ENCODE measurements at places on chromosomes 5 and 9. TPM values are rescaled to one million over a fixed set of nuclear protein-coding genes. Genes with fewer than 3 reads are reported as not detected.

- H3K27me3 ChIP-seq, result peaks cover 32% of the 10 kb centered on the region
- H3K4me1 ChIP-seq, result no peaks in the 10 kb centered on the region
- H3K27ac ChIP-seq, result no peak overlapping the region
Measured at GRCh38 chr5:96447949-96448348, 14.9 kb upstream of the PCSK1 start.

HNRNPK gene
- total RNA-seq, result 671 TPM

PCDHB3 gene
- total RNA-seq, result not detected

KCNV2 gene
- not detected for total RNA-seq

HK3 gene
- 0.22 TPM for total RNA-seq

PFDN1 gene
- 60.8 TPM for total RNA-seq

- no peak for DNase-seq
- no peak overlapping the region for H3K4me3 ChIP-seq
Measured at GRCh38 chr5:43543434-43543833, 13.4 kb downstream of the PAIP1 start.

SPINK7 gene
- not detected for total RNA-seq

RNF44 gene
- total RNA-seq, result 137 TPM

C9orf153 gene
- 0.35 TPM for total RNA-seq

DNA sequence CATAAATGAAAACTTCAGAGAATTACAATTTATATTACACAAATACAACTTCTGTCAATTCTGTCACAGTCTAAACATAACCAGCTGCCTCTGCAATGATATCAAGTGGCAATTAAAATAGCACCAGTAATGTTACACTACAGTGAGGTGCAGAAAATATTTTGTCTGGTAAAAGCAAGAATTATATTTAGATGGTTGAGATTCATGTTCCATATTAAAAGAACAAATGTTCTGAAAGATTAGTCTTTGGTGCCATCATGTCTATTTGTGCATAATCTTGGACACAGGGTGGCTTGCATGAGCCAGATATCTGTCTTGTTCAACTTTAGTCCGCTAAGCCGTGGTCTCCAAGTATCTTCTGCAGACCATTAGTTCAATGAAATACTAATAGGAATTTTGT is 29.0 kb upstream of the PRR16 start:
- H3K4me1 ChIP-seq, result no peaks in the 10 kb centered on the region
- no peaks in the 10 kb centered on the region for H3K27me3 ChIP-seq
- no peak for DNase-seq
- no peaks in the 10 kb centered on the region for H3K36me3 ChIP-seq

- H3K36me3 ChIP-seq, result no peaks in the 10 kb centered on the region
- DNase-seq, result no peak
- no peak overlapping the region for H3K27ac ChIP-seq
- no peaks in the 10 kb centered on the region for H3K4me1 ChIP-seq
- H3K4me3 ChIP-seq, result no peak overlapping the region
- H3K27me3 ChIP-seq, result no peaks in the 10 kb centered on the region
Measured at GRCh38 chr9:38195737-38196161, 126.7 kb upstream of the SHB start.

NPDC1 gene
- 41.4 TPM for total RNA-seq

GRCh38 chr5:135690466-135690865 is 111.7 kb upstream of the CXCL14 start:
- no peak overlapping the region for H3K4me3 ChIP-seq
- H3K27ac ChIP-seq, result no peak overlapping the region
- no peaks in the 10 kb centered on the region for H3K4me1 ChIP-seq
- H3K36me3 ChIP-seq, result no peaks in the 10 kb centered on the region
- no peak for DNase-seq

- no peaks in the 10 kb centered on the region for H3K27me3 ChIP-seq
- no peak overlapping the region for H3K4me3 ChIP-seq
- DNase-seq, result peak; percentile 80
- H3K36me3 ChIP-seq, result peaks cover 31% of the 10 kb centered on the region
- H3K4me1 ChIP-seq, result peaks cover 31% of the 10 kb centered on the region
- no peak overlapping the region for H3K27ac ChIP-seq
Measured at GRCh38 chr9:4987961-4988421, 2.9 kb downstream of the JAK2 start.

DNA sequence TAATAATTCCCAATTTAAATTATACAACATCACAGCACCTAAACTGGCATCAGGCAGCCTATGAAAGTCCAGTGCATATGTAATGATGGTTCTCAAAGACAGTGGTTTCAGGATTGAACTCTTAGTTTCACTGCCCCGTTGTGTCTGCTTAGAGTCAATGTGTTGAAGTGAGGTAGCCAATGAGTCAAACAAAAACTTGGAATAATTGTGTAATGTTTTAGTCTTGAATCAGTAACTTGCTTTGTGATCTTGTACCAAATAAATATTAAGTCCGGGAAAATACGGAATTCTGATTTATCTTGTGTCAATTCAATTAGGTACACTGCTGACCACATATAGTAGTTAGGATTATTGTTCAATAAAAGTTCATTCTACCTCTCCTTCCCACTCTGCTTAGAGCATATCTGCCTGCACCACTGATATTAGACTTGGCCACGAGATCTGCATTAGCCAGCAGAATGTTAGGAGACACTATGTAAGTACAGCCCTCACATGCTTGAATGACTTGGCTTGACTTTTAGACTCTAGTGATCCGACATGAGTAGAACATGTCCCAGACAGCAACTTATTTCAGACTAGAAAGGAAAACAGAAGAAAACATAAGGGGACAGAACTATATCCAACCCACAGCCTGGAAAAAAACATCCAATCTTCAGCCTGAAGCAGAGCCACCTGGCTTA is 441.5 kb upstream of the PTGER4 start:
- no peak for DNase-seq
- H3K36me3 ChIP-seq, result no peaks in the 10 kb centered on the region
- no peak overlapping the region for H3K27ac ChIP-seq

DNA sequence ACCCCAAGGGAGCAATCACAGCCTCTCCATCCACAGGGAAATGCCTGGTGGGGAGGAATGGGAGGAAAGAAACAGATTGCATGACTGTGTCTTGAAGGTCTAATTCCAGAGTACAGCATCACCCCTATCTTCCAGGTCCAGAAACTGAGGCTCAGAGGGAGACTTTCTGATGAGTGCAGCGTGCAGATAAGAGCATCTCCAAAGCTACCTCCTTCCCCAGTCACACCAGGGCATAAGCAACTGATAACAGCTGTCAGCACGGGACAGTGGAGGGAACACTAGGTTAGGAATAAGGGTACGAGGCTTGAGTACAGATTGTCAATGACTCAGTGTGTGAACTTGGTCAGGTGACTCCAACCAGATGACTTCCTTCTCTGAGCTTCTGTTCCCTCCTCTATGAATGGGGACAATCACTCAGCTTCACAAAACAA is 126.9 kb downstream of the KCNIP1 start:
- H3K36me3 ChIP-seq, result no peaks in the 10 kb centered on the region
- H3K4me1 ChIP-seq, result peaks cover 14% of the 10 kb centered on the region
- no peak for DNase-seq

DNA sequence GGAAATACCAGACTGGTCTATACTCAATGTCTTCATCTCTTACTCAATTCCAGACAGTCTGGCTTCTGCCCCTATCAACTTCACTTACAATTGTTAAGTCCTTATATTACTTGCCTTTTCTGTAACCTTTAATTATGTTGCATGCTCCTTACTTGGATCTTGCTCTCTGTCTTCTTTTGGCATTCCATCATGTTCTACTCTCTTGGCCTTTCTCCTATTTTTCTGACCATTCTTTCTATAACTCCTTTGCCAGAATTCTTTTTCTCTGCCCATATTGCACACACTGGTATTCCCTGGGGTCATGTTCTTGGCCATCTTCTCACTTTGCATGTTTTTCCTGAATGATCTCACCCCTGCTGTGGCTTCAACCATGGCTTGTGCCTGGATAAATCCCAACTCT is 209.8 kb upstream of the ZNF462 start:
- H3K4me1 ChIP-seq, result no peaks in the 10 kb centered on the region
- H3K4me3 ChIP-seq, result no peak overlapping the region
- no peak for DNase-seq
- no peaks in the 10 kb centered on the region for H3K36me3 ChIP-seq
- H3K27ac ChIP-seq, result no peak overlapping the region
- no peaks in the 10 kb centered on the region for H3K27me3 ChIP-seq

DNA sequence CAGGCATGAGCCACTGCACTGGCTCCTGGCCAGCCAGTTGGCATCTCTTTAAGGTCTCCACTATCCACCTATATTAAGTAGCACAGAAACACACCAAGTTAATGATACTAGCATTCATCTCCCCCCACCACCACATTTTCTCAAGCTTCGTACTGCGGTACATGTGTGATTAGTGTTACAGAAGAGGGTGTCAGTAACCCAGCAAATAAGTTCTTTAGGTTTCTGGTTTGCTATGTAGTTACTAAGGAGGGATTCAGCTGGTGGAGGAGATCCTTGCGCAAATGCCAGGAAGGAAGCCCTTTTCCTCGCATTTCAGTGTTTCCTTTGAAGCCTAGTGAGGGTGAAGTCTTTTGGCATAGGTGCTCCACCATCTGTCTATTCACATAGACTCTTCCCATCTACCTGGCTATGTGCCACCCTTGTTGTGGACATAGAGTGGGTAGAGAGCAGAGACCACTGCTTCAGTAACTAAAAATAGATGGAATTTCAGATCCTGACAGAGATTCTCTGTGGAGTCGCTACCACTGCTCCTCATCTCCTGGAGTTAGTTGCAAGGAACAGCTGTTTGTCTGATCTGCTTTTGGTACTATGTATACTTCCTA is 16.7 kb downstream of the UBE2D2 start:
- peak overlapping the region; percentile 83 for H3K27ac ChIP-seq
- H3K4me1 ChIP-seq, result peaks cover 60% of the 10 kb centered on the region
- H3K36me3 ChIP-seq, result peaks cover 33% of the 10 kb centered on the region
- H3K4me3 ChIP-seq, result peak overlapping the region; percentile 25
- DNase-seq, result no peak

DNA sequence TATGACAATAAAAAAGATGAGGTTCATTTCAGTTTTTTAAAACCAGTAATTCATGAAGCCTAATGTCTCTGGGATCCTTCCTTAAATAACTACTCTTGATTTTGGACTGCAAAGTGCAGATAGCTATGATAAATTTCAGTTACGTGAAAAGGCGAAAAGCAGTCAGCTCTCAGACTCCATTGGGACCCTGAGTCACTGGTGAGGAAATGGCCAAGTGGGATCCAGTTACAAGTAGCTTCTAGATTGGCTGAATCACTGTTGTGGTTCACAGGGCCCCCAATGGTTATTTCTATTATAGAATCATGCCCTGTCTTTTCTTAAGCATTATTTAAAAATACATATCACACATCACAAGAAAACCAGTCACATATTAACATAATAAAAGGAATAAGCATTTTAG is 31.1 kb upstream of the PPP3R2 start:
- H3K4me1 ChIP-seq, result peaks cover 6% of the 10 kb centered on the region
- no peak overlapping the region for H3K4me3 ChIP-seq
- no peak overlapping the region for H3K27ac ChIP-seq
- no peak for DNase-seq

SLC1A3 gene
- not detected for total RNA-seq

DNA sequence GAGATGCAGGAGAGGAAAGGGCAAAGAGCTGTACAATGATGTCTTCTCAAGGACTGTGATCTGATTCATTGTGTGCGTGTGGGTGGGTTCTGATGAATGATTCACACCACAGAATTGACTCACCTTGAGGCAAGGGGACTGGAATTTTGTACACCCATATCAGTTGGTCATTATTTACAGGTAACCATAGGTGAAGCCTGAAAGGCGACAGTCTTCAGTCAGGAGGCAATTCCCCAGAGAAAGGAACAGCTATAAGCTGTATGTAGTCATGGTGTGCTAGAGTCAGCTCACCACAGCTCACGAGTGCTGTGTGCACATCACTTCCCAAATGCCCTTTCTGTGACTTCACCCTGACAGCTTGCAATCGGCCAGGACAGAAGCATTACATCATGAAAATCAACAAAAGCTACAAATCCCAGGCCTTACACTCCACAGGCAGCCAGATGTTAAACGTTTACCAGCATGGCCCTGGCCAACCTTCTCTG is 87.6 kb upstream of the RPS23 start:
- H3K36me3 ChIP-seq, result no peaks in the 10 kb centered on the region
- peaks cover 10% of the 10 kb centered on the region for H3K4me1 ChIP-seq
- no peaks in the 10 kb centered on the region for H3K27me3 ChIP-seq
- H3K4me3 ChIP-seq, result no peak overlapping the region

DNA sequence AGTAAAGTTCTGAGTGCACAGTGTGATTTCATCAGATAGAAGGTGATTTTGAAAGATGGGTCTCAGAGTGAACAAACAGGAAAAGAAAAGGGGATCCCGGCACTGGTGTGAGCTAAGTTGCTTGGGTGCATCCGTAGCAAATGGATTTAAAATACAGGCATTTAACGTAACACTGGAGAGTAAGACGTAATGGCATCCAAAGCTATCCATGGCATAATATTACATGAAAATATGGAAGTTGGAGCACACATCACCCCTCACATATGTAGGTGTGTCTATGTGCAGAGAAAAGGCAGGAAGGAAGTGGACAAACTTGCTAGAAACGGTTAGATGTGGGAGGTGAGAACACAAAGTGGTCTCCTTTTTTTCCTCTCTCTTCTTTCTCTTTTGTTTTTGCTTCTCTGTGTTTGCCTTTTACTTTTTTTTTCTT is 38.2 kb upstream of the SEMA4D start:
- H3K27me3 ChIP-seq, result no peaks in the 10 kb centered on the region
- peaks cover 89% of the 10 kb centered on the region for H3K4me1 ChIP-seq
- peaks cover 2% of the 10 kb centered on the region for H3K36me3 ChIP-seq
- H3K27ac ChIP-seq, result peak overlapping the region; percentile 93

DNA sequence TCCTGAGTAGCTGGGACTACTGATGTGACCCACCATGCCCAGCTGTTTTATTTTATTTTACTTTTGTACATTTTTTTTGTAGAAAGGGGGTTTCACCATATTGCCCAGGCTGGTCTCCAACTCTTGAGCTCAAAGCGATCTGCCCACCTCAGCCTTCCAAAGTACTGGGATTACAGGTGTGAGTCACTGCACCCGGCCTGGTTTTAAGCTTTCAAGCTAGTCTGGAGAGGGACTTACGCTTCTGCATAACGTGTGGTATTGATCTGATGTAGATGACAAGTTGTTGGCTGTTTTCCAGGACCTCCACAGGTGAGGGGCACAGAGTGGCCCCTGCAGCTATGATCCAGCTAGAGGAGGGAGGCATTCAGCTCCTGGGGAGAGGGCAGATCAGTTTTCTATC is 6.8 kb upstream of the CCL21 start:
- H3K4me1 ChIP-seq, result no peaks in the 10 kb centered on the region
- H3K36me3 ChIP-seq, result no peaks in the 10 kb centered on the region
- H3K27ac ChIP-seq, result no peak overlapping the region
- DNase-seq, result no peak
- H3K27me3 ChIP-seq, result peaks cover 20% of the 10 kb centered on the region

GRCh38 chr5:124907098-124907644 is 160.7 kb upstream of the ZNF608 start:
- H3K27ac ChIP-seq, result no peak overlapping the region
- H3K4me3 ChIP-seq, result no peak overlapping the region
- no peak for DNase-seq
- H3K27me3 ChIP-seq, result peaks cover 2% of the 10 kb centered on the region
- H3K4me1 ChIP-seq, result peaks cover 7% of the 10 kb centered on the region

Data from activated CD4-positive, alpha-beta T cell treated with anti-CD3 and anti-CD28 coated beads, Interleukin-2, amount 10 ng/mL, durations not matched to agents 7 days and 5 days (primary cell).